Pericardium fibroblast (primary cell): ENCODE measurements at places on chromosomes 12 and 14. TPM values are rescaled to one million over a fixed set of nuclear protein-coding genes. Genes with fewer than 3 reads are reported as not detected.

Gene LMNTD1
- not detected in 2 replicates for total RNA-seq

Gene SOAT2
- total RNA-seq, result 0.12 TPM in 1 of 2 replicates, not detected in the other

Gene A2ML1
- total RNA-seq, result not detected in 2 replicates

Gene PTGDR
- total RNA-seq, result not detected in 2 replicates

Gene ITPK1
- 30.7 and 56.9 TPM in 2 replicates for total RNA-seq

Gene TAS2R14
- total RNA-seq, result 2.1 and 6.3 TPM in 2 replicates

Gene PRKCH
- total RNA-seq, result 8.6 and 37.1 TPM in 2 replicates

Gene DYNC1H1
- total RNA-seq, result 213 and 298 TPM in 2 replicates

Gene KRT8
- total RNA-seq, result 48.8 and 158 TPM in 2 replicates

Gene ARHGEF40
- 32.8 and 38.5 TPM in 2 replicates for total RNA-seq

Gene LRTM2
- not detected in 2 replicates for total RNA-seq

Gene C12orf50
- not detected in 2 replicates for total RNA-seq
